ENCODE measurements at places on chromosomes 5 and 9.

DNA sequence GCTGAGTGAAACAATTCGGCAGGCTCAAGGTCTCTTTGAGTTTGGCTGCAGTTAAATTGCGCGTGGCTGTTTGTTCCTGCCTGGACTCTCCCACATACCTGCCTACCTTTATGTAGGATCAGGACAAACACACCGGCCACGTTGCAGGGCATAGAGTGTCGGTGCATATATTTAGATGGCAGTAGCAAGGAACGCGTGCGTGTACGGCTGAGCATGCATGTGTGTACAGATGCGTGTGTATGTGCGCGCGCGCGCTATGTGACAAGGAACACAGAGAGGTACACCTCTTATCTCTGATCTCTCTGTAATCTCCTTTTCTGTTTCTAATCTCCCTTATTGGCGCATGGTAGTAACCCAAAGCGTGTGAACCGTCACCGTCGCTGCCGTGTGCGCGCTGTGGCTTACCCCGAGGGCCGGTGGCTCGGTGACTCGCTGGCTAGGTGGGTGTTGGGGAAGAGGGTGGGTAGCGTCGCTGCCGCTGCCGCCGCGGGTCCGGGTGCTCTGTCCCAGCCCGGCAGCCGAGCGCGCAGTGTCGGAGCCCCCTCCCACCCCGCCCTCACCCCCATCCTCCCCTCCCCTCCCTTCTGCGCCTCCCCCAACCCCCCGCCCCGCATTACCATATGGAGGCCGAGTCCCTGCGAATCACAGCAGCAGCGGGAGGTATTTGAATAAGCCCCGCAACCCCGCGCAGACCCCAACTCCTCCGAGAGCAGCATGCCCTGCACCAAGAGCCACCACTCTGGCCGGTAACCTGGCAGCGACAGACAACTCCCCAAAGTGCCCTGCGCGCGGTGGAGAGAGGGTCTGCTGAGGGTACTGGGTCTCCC, 204.8 kb downstream of the MEF2C start:
- DNase-seq = no peak

GRCh38 chr9:121478816-121479676, 20.6 kb downstream of the GGTA1 start:
- no peak for DNase-seq

- DNase-seq = no peak
Observed at GRCh38 chr5:83377131-83377865, 94.2 kb upstream of the VCAN start.

DNA sequence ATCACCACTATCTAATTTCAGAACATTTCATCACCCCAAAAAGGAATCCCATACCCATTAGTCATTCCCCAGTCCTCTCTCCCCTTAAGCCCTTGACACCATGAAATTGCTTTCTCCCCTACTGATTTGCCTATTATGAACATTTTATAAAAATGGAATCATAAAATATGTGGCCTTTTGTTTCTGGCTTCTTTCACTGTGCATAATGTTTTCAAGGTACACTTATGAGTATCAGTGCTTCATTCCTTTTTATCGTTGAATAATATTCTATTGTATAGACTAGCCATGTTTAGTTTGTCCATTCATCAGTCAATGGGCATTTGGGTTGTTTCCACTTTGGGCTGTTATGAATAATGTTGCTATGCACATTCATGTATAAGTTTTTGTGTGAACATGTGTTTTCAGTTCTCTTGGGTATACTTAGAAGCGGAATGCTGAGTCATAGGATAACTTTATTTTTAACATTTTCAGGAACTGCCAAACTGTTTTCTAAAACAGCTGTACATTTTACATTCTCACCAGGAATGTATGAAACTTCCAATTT, 40.4 kb upstream of the FGF1 start:
- DNase-seq = no peak

Data from activated naive CD4-positive, alpha-beta T cell (primary cell).